ENCODE measurements at places on chromosomes 2 and 18.
A peak's percentile ranks its signal among the peaks of the same experiment; 100 is the strongest.

DNA sequence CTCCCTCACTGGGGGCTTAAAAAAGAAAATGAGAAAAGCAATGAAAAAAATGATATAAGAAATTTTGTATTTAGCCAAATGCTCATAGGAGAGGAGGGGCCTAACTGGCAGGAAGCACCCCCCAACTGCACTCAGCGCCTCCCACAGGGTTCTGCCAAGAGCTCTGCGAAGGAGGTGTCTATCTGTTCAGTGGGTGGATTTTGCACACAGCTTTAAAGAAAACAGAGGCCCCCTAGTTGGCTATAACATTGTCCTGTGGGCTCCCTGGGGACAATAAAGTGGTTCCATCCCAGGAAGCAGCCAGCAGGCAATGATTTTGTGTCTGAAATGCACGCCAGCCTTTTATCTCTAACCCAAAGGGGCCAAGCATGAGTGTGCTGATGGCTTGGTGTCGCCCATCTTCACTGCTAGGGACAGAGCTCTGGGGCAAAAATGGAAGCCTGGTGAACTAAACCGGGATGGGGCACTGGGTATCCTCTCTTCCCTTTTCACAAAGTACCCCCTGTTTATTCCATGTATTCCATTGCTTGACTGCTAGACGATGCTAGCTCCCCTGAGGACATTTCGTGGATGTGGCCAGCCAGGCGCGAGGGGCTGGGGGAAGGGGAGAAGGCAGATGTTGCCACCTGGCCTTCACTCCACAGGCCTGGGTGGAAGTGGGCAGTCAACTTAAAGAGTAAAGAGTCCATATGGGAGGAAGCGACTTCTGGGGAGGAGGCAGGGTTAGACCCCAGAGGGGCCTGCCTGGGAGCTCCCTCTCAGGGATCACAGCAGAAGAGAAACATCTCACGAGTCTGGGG is 205.7 kb downstream of the CYP26B1 start:
- DNase-seq: no peak

GRCh38 chr18:63949068-63949737 is at the start of gene HMSD:
Gene HMSD (plus strand): TSS chr18:63949301. CDS start chr18:63953456, 4,155 bp downstream.
- DNase-seq: peak; percentile 8

- peak; percentile 40 for DNase-seq
Observed at GRCh38 chr2:197168705-197169104, 141.9 kb downstream of the ANKRD44 start.

DNA sequence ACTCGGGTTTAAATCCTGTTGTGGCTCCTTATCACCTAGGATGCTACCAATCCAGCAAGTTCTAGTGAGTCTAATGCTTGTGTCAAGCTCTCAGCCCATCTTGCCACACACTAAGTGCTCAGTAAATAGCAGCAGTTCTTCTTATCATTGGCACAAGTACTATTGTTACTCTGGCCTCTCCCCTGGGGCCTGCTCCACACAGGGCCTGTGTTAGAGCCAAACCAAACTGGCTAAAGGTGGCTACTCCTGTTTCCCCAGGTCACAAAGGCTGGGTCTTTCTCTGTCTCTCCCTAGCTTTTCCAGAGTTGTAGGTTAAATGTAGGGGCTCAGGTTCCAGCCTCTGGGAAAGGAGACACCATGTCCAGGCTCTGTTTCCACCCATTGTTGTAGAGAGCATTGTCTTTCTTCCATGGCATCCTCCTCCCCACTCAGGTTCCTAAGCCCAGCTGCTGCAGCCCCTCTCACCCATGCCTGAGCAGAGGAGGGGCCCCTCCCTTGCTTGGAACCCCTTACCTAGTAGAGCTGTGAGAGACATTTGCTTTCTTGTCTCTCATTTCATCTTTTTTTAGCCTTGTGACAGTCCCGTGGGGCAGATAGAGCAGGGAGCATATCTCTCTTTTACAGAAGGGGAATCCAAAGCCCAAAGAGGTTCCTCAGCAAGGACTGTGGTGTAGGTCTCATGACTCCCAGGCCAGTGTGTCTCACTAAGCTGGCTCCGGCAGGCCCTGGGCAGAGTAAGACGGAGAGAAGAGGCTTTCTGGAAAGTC is 56.4 kb upstream of the OTOF start:
- DNase-seq: no peak
